ENCODE measurements at places on chromosomes 5 and 9. TPM values are rescaled to one million over a fixed set of nuclear protein-coding genes. Genes with fewer than 3 reads are reported as not detected.

IL13 gene
- not detected for total RNA-seq

C5orf58 gene
- not detected for total RNA-seq

SLC6A3 gene
- total RNA-seq, result not detected

DNA sequence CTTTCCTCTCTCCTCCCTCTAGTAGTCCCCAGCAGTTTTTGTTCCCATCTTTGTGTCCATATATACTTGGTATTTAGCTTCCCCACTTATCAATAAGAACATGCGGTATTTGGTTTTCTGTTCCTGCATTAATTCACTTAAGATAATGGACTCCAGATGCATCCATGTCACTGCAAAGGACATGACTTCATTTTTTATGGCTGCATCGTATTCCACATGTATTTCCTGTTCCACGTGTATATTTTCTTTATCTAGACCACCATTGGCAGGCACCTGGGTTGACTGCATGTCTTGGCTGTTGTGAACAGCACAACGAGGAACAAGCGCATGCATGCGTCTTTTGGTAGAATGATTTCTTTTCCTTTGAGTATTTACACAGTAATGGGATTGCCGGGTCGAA, 6.2 kb downstream of the ZNF79 start:
- no peak for DNase-seq

DNA sequence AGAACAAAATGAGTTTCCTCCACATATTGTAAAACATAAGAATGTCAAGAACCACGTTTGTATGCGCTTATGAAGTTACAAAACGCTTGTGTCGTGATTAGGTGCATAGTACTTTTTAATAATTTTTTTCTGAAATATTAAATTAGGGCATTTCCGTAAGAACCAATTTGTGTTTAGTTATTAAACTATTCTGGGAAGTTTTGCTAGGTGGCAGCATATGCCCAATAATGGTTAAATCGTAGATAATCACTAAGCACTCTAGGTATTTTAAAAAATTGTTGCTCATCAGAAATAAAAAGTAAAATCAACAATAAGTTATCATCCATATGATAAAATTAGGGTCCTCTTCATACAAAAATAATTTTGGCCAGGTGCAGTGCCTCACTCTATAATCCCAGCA, 5.4 kb downstream of the SRFBP1 start:
- DNase-seq, result no peak

GRCh38 chr5:65475895-65476294, 5.8 kb downstream of the ADAMTS6 start:
- DNase-seq, result no peak

GRCh38 chr5:466661-467310, 23.8 kb downstream of the EXOC3 start:
- no peak for DNase-seq

- DNase-seq, result no peak
Observed at GRCh38 chr9:134301387-134302129, 24.7 kb upstream of the RXRA start.
